ENCODE measurements at places on chromosomes 7 and 10.

DNA sequence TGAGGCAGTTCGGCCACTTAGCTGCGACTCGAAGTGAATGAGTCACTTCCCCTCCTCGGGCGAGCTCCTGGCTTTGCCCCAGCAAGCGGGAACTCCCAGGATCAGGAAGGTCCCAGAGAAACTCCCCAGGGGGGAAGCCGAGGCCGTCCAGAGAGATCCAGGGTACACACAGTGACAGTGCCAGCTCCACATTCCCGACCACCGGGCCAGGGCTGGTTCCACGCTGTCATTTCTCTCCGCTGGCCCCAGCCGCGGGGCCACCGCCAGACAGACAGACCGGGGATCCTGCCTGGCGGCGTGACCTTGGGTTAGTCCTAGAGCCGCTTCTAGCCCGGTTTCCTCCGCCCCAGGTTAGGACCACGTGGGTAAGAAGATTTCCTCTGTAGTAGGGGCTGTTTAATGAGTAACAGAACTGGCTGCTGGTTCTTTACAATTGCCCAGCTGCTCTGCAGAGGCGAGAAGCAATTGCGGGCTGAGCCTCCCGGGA, 463 bp upstream of the UPP1 start:
- no peak for DNase-seq

DNA sequence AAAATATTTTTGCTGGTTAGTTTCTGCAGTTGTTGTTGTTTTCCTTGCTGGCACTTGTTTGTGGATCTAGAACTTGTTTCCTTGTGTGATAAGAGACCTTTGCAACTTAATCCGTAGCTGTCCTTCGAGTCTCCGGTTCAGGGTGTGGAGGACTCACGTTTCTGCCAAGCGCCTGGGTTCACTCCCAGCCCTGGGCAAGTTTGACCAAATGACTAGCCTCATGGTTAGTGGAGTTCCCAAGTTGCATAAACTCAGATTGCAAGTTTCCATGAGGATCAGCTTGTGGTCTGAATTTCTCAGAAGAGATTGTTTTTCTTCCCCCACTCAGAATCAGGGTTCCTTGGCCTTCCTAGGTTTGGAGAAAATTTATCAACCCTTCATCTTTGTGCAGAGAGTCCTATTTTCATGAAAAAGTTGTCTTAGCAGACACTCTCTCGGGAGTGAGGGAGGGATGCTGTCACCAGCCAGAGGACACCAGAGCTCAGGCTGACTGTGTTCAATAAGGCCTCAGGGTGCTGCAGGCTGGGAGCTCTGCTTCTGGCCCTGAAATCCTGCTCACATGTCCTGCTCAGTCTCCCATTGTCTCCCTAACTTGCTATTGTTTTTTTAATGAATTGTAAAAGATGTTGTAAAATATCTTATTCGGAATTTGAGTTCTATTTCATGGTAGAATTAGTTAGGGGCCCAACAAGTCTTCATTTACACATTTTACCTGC, 377.7 kb upstream of the KLF6 start:
- no peak for DNase-seq

GRCh38 chr7:152543799-152544198, 108.0 kb upstream of the KMT2C start:
- DNase-seq: no peak

- DNase-seq: no peak
Observed at GRCh38 chr10:50501924-50502452, 121.8 kb downstream of the SGMS1 start.
